ENCODE measurements at places on chromosomes 1 and 21. TPM values are rescaled to one million over a fixed set of nuclear protein-coding genes. Genes with fewer than 3 reads are reported as not detected.

- peak; percentile 77 for DNase-seq
These were observed 4.8 kb downstream of the MX2 start for GRCh38 chr21:41366522-41367151.

GRCh38 chr1:14915356-14916054 lies 238.0 kb upstream of the TMEM51 start:
- no peak for DNase-seq

DNA sequence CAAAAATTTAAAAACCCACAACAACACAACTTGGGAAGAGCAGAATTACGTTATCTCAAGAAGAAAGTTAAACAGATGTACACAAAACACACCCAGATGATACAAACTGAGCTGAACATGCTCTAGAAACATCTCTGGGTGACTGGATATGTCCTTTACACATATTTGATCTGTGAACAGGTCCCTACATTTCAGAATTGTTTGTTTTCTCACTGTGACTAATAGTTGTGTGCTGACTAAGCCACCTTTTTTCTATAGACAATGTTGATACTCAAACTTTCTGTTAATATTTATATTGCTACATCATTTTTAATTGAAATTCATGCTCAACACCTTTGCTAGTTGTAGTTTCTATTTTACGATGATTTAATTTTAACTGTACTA lies 1.0 kb upstream of the F11R start:
- no peak for DNase-seq

DNA sequence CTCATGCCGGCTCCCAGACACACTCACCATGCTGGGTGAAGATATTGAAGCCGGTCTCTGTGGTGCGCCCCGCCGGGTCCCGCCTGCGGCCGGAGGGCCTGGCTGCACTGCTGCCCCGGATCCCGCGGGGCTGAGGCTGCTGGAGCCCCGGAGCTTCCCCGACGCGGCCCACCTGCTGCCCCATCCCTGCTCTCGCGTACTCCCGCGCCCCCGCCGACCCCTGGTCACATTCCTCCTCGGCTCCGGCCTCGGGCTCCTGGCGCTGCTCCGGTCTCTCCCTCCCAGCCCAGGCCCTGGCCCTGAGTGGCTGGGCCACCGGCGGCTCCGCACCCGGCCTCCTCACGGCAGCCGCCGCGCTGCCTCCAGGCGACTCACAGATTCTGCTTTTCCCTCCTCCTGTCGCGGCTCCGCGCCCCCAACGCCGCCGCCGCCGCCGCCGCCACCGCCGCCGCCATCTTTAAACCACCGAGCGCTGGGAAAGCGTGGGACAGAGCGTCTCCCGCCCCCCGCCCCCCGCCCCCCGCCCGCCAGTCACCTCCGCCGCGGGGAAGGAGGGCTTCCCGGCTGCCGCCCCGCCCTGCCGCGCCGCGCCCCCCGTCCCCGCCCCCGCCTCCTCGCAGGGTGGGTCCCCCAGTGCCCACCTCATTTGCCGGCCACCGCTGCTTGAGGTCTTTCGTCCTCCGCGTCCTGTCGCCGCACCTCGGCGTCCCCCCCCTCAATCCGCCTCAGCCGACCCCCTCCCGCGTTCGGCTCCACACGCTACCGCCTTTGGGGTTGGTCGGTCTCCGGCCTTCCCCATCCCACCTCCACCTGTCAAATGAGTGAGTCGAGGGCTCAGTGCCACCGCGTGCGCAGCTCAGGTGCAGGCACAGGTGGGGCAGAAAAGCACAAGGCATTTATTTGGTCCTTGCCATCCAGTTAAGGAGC lies at the start of gene ABL2:
Gene ABL2 (minus strand): TSS at position 464 of the 927 bp plus-strand sequence. CDS start 280 bp downstream, at position 184.
- peak; percentile 62 for DNase-seq

DNA sequence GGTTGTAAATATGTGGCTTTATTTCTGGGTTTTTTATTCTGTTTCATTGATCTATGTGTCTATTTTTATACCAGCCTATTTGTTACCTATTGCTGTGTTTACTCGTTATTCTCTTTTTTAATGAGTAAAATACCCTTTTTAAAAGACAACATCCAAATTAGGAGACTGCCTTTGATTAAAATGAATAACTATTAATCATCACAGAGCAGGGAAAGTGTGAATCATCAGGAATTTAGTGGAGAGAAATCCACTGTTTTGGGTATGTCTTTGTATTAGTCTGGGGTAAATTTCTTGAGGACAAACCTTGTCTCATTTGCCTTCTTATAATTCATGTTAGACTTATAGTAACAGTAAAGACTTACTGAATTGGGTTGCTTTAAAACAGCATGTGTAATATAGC lies 12.1 kb downstream of the DISC1 start:
- DNase-seq: no peak

DNA sequence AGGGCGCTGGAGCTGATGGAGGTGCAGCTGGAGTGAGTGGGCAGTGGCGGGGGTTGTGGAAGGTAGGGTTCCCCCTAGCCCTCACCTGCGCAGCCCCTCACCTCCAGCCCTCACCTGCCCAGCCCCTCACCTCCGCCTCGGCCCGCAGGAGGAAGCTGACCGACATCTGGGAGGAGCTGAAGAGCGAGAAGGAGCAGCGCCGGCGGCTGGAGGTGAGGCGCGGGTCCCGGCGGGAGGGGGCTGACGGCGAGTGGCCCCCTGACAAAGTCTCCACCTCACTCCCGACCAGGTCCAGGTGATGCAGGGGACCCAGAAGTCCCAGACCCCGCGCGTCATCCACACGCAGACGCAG lies 2.7 kb downstream of the EVA1B start:
- DNase-seq: no peak

The OR14K1 gene
- total RNA-seq: 0.42 TPM

The MTF2 gene
- total RNA-seq: 32.7 TPM

The PLA2G2E gene
- total RNA-seq: not detected

The SPRR2B gene
- not detected for total RNA-seq

Data from aorta (tissue), 5 donors.